CD4-positive, alpha-beta T cell treated with Interleukin-2 at 100 ng/mL for 4 hours (primary cell): ENCODE measurements at places on chromosomes 11 and 22.

GRCh38 chr11:107844041-107844440 is 14.5 kb downstream of the SLC35F2 start:
- DNase-seq, result no peak

GRCh38 chr11:30527566-30527965 is 58.6 kb downstream of the MPPED2 start:
- DNase-seq, result no peak

DNA sequence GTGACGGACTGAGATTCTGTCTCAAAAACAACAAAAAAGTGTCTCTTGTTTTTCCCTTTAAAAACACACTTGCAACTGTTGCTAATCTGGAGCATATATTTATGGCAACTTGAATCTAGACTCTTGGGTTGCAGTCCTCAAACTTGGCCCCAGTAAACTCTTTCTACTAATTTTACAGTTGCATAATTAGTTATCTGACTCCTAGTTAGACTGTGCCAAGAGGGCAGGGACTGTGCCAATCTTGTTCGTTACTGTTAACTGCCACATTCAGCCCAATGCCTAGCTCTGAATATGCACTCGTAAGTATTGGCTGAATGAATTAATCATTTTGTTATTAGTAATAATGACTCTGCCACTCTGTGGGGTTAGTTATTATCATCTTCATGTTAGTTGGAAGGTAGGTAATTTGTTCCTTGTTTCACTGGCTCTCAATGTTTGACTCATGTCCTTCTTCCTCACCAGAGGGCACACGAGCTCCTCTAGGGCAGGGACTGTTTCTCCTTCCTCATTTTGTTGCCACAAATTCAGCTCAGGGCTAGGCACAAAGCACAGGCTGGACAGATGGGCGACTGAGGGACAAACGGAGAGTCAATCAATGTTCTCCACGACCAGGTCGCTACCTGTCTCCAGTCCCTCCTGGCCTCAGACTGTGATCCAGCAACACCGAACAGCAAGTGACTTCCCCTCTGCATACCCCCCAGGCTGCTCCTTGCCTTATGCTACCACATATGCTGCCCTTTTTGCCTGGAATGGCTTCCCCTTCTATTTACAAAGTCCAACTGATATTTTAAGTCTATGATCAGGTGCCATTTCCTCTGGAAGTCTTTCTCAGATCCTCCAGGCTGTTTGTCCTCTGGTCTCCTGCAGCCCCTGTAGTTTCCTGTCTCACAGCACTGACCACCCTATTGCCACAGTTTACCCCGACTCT is 9.0 kb downstream of the CLPB start:
- no peak for DNase-seq

- DNase-seq, result no peak
Measured at GRCh38 chr22:24181088-24181995, at the start of gene SUSD2. SUSD2 (plus strand) TSS chr22:24181487; CDS start chr22:24181520, 33 bp downstream.

GRCh38 chr11:61092280-61092766 is 10.0 kb upstream of the CD5 start:
- DNase-seq, result no peak

GRCh38 chr11:40235841-40236240 is 1223.6 kb downstream of the LRRC4C start:
- DNase-seq, result no peak

- DNase-seq, result peak; percentile 2
Measured at GRCh38 chr11:91248199-91248807, 976.3 kb upstream of the FAT3 start.

GRCh38 chr11:117861151-117862018 is 15.1 kb downstream of the FXYD6 start:
- no peak for DNase-seq
